Umbilical cord (tissue), 2 donors: ENCODE measurements at places on chromosomes 6 and 20.

DNA sequence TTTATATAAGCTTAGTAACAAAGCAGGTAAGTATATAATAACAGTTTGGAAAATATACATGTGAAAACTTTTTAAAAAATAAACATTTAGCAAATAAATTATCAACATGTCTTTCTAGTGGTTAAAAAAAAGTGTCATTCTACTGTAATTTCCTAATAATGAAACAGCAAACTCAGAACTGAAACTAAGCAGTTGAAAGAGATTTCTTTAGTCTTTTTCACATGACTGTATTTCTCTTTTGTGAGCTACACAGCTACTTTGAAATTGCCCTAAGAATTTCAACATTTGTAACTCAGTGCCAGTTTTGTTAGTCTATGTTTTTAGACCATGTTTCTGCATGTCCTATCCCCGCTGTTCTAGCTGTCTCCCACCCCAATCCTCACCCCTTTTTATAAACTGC, 28.4 kb upstream of the SDHAF4 start:
- no peak for DNase-seq

- DNase-seq, result peak; percentile 18
Measured at GRCh38 chr6:71721642-71722041, 164.7 kb upstream of the RIMS1 start.

DNA sequence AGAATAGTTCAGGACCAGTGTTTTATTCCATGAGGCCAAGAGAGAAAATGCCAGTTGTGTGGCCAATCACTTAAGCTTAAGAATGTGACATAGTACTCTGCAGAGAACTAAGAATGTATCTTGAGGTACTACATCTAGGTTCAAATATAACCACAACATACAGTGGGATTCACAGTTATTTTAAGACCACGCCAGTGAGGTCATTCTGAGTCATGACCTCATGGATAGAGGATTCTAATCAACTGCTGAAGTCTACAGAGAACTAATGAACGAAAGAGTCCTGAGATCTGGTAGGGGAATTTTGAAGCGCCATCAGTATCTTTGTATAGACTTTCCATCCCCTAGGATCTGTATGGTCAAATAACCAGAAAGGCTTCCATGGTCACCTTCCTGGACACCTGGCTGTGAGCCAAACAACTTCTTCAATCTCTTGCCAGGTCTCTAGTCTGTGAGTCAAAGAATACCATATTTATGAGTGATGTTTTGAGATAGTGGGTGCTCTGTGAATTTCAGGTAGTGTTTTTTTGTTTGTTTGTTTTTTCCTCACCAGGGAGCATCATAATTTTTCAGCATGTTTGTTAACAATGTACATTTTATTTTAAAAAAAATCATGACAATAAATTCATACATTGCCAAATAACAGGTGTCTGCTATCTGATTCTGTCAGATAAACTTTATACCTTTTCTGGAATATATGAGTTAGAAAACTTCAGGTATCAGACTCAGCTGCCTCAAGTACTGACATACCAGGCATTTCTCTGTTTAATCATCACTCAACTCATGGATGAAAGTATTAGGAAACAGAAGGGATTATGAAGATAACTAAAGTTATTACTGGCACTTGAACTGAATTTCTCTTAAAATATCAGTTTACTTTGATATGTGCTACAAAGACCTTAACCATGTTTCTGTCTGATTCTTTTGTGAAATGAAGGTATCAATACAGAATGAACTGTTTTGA, 217.9 kb downstream of the PLCB4 start:
- no peak for DNase-seq

DNA sequence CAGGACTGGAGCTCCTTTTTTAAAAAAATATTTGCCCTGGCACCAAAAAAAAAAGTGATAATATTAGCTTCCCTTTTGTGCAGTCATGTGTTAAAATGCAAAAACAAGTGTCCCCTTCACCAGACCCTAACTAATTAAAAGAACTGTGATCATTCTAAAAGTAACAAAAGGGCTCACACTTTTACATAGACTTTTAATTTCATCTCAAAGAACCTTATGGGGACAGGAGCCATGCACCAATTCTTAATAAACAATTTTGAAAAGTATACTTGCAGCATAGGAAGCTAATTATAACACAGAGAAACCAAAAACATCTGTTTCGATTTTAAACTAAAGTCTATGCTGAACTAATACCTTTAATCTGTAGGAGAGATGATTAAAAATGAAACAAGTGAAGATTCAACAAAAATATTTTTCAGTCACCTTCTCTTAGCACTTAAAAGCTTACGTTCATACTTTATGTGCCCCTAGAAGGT, 17.3 kb downstream of the STX7 start:
- DNase-seq, result no peak

GRCh38 chr20:33947709-33948295, 45.9 kb upstream of the RALY start:
- no peak for DNase-seq

DNA sequence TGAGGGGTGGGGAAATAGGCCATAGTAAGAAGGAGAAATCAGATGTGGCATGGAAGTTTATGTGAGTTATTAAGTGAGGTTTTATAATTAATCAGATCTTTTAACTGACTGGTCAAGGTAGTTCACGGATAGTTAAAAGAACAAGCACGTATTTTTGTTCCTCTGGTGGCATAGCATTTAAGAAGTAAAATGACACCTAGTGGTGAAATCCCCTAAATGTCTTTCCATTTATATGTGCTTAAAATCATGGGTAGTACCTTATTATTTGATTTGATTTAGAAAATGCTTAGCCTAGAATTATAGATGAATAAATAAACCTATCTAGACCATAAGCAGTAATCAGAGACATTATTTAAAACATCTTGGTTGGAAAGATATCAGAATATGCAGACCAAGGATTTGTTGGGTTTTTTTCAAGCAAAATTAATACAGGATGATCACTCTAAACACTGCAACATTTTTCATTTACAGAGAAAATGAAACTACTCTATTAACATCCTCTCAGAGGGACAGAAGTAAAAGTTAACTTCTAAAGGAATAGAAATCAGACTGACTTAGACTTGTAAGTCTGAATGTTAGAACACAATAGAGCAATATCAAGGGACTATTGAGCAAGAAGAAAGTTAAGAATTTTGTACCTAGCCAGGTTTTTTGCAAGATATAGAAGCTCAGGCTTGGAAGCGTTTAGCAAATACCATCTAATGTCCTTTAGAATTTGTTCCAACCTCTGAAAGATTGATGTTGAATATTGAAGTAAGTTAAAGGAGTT, 81.1 kb downstream of the STXBP5 start:
- peak; percentile 49 for DNase-seq

DNA sequence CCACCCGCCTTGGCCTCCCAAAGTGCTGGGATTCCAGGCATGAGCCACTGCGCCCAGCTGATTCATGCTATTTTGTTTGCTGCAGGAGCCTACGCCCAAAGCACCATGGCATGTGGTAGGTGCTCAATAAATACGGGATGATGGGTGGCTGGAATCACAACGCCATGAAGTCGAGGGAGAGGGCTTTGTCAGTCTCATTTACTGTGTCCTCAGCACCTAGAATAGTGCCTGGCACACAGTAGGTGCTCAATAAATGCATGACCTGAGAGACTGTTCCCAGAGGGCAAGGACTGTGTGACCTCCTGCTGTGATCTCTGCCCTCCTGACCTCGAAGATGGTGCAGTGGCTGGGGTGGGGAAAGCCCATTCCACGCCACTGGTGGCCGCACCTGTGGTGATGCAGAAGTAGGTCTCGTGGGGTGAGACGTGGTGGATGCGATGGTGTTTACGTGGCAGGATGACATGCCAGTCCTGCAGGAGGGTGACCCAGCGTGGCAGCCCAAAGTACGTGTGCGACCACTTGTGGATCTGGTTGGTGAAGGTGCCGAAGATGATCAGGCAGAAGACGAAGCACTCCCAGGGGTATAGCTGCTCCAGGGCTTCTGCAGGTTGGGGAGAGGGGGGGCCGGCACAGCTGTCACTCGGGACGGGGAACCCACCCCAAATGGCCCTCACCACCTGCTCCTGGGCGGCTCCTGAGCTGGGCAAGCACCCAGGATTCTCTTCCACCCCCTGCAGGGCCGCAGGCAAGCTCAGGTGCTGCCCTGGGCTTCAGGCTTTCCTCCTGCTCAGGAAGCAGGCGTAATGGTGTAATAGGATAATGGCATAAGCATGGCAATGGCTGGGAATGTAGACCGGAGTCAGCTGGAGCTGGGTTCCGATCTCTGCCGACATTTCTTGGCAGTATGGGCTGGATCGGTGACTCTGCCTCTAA, 14.9 kb upstream of the UBE2V1 start:
- no peak for DNase-seq

DNA sequence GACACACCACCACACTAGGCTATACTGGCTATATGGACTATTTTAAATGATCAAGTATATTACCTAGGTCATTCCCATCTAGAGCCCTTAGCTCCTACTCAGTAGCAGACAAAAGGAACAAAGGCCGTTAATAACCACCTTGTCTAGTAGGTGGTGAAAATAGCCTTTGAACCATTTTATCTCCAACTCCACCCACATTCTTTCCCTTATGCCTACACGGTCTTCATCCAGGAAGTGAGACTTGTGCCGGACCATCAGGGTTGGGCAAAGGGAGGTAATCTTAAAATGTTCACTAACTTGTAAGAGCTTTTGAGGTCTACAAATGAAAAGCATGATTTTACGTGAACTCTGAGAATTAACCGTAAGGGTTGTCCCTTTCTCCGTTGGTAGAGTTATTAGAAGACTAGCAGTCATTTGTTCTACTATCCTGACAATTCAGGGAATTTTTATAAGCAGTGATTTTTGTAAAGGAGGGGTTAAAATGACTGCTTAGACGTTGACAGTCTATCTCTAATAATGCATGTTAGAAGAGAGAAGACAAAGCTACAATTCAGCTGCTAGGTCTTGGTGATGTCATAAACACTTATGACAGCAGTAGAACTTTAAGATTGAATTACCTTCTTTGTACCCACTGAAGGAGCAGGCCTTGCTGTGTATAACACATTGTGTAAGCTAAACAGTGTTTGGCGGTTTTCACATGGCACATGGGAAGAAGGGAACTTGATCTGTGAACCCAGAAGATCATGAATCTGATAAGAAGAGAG, 371.8 kb upstream of the JAG1 start:
- no peak for DNase-seq

- DNase-seq, result peak; percentile 72
Measured at GRCh38 chr6:3227363-3228045, at the start of gene TUBB2B. Gene TUBB2B, minus strand, starts transcription at chr6:3227653. Its CDS starts 110 bp downstream, at chr6:3227543.

GRCh38 chr20:36932476-36933426, 18.8 kb downstream of the SAMHD1 start:
- DNase-seq, result no peak

GRCh38 chr6:110823146-110823545, 7.9 kb upstream of the CDK19 start:
- DNase-seq, result no peak

DNA sequence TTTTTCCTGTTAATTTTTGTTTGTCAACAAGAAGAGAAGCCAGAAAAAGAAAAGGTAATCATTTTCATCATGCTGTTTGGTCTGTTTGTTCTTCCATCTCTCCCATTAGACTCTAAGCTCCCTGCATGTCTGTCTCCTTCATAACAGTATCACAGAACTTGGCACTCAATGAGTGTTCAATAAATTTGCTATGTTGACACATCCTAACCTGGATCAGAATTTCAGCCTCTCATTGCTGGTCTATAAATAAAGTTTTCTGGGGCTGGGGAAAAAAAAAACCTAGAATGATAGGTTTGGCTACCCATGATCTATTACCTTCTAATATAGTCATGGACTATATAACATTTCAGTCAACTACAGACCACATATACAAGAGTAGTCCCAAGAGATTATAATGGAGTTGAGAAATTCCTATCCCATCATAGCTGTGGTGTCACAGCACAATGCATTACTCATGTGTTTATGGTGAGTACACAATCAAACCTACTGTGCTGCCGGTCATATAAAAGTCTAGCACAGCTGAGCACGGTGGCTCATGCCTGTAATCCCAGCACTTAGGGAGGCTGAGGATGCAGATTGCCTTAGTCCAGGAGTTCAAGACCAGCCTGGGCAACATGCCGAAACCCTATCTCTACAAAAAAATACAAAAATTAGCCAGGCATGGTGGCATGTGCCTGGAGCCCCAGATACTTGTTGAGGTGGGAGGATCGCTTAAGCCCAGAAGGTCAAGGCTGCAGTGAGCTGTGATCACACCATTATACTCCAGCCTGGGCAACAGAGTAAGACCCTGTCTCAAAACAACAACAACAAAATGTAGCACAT, 5.9 kb downstream of the NUDT3 start:
- DNase-seq, result no peak

- no peak for DNase-seq
Measured at GRCh38 chr6:41892921-41893564, 2.1 kb downstream of the USP49 start.

DNA sequence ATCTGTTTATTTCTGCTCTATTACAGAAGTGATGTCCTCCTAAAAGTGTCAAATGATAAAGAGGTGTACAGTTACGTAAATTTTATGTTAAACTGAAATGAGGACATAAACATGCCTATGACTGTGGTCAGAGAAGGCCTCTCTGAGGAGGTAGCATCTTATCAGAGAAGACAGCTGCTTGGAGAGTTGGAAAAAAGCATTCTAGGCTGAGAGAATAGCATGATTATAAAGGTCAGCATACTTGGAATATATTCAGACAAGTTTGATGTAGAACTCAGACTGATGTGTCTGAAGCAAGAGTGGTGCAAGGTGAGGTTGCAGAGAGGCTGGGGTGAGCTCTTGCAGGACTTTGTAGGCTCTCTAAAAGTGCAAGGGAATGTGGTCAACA, 3.1 kb upstream of the PCNA start:
- no peak for DNase-seq

DNA sequence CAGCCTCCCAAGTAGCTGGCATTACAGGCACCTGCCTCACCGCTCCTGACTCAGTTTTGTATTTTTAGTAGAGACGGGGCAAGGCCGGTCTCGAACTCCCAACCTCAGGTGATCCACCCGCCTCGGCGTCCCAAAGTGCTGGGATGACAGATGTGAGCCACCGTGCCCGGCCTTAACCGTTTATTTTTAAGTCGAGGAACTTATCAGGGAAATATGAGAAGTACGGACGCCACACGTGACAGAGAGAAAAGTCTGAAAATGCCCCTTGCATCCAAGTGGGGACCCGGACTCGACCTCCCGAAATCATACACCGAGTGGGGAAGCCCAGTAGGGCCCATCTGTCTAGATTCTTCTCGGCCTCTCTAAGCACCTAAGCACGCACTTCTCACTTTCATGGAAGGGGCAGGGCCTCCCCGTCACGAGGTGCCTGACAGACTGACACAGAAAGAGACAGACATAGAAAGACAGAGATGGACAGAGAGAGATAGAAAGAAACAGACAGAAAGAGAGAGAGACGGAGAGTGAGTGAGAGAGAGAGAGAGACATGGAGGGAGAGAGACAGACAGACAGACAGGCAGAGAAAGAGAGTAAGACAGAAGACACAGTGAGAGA, 756.5 kb upstream of the DEFB115 start:
- DNase-seq, result no peak

DNA sequence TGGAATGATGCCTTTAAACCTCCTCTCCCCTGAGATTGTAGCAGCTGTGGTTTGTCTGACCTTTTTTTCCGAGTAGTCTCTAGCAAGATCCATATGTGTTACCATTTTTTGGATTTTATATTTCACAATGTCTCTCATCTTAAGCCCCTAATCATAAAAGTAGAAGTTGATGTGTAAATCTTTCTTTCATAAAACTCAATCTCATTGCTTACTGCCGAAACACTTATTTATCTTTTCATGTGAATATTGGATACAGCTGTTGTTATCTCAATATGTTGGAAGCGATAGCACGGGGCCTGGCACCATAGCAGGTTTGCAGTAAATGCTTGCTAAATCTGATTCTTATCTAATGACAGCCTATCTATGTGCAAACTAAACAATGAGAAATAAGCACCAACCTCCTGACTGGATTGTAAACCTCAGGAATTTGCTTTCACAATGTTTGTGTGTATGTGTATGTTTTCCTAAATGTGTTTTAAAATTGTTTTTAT, 14.2 kb downstream of the SMPDL3A start:
- peak; percentile 90 for DNase-seq
